Mesothelial cell of epicardium (in vitro differentiated cells): ENCODE measurements at places on chromosomes 1 and 21.

DNA sequence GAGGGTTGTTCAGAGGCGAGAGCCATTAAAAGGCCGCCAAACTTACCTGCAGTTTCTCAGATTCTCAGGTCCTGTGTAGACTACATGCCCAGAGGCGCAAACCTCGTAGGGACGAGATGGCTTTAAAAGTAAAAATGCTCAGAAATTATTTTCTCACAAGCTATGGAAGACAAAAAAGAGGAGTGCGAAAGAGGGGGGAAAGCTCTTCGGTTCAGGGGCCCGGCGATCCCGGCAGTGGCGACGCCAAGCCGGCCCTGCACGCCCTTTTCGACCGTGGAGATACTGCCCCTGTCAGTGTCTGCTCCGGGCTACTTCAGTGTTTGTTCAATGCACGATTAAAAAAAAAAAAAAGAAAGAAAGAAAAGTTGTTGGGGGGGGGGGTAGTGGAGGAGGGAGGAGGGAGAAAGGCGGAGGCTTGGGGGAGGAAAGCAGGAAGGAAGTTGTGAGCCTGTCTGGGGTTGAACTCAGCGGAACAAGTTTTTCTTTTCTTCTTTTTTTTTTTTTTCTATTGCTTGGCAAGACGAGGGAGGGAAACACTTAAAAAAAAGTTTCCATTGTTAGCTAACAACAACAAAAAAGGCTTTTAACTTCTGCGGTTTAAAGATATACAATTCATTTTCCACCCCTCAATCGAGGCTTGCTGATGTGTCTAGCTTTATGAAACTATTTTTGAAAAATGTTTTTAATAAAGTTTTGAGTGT, at the start of gene ITPKB:
TSS of gene ITPKB (minus strand) at position 288 of the 701 bp plus-strand sequence. CDS start 1,824 bp downstream, outside the sequence.
- DNase-seq: no peak

DNA sequence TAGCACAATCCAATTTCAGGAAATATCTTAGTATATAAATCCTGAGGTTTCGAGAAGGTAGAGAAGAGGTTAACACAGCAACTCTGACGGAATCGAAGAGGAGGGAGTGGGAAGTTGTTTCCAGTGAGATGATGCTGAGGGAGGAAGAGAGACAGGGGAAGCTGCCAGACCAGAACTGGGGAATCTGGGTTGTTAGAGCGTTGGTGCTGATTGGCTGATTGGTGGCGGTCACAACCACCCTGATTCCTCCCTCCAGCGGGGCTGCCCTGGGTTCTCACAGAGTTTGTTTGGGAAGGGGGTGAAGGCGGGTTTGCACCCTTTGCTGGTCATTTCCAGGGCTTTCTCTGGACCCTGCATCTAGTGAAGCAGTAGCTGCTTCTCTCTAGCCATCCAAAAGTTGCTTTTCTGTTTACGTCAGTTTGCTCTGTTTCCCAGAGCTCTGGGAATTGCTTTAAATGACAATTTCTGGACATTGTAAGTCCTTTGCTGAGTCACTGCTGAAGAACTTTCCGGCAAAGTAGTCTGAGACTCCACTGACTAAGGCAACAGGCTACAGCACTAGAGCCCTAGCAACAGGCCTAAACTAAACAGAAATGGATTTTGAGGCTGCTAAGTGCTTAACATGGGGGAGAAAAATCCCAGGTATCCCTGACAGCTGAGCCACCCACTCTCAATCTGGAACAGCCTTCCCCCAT, 90.1 kb downstream of the TENT5C start:
- no peak for DNase-seq

GRCh38 chr1:113928187-113928930, 765 bp upstream of the HIPK1 start:
- DNase-seq: no peak

DNA sequence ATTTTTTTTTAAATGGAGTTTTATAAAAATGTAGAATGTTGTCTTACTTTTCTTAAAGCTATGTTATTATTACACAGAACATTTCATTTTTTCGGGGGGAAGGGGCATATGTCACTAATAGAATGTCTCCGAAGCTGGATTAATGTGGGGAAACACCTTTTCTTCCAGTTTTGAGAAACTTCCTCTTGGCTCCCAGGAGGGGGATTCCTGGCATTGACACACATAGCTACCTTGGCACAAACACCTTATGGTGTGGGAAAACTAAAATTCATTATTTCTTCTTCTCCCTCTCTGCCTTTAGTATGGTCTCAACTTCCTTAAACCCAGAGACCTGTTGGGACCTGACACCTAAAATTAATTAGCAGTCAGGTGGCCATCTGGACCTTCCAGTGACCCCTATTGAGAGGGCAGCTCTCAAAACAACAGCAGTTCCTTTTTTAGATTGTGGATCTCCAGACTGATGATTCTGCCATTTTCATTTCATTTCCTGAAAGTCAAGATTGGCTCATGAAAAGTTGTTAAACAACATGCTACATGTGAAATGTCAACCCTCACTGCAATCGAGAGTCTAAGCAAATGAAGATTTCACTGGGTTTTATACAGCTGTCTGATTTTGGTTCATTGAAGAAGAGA, 70.1 kb upstream of the EDEM3 start:
- DNase-seq: no peak

GRCh38 chr1:115475901-115476300, 137.9 kb upstream of the NGF start:
- DNase-seq: no peak

DNA sequence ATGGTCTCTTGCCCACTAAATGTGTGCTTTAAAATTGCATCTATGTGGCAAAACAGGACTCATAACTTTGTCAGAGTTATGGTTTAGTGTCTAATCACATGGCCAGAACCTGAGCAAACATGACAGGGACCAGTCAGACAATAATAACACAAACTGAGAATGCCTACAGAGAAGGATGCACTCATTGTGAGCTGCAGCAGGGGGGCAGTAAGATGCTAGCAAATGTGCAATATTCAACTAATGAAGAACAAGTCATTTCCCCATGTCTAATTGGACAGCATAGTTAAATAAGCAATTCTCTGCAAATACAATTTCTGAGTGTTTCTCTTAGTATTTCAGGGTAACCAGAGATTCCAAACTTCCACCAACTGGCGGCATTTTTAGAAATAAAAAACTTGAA, 30.8 kb downstream of the SPAG17 start:
- DNase-seq: no peak

DNA sequence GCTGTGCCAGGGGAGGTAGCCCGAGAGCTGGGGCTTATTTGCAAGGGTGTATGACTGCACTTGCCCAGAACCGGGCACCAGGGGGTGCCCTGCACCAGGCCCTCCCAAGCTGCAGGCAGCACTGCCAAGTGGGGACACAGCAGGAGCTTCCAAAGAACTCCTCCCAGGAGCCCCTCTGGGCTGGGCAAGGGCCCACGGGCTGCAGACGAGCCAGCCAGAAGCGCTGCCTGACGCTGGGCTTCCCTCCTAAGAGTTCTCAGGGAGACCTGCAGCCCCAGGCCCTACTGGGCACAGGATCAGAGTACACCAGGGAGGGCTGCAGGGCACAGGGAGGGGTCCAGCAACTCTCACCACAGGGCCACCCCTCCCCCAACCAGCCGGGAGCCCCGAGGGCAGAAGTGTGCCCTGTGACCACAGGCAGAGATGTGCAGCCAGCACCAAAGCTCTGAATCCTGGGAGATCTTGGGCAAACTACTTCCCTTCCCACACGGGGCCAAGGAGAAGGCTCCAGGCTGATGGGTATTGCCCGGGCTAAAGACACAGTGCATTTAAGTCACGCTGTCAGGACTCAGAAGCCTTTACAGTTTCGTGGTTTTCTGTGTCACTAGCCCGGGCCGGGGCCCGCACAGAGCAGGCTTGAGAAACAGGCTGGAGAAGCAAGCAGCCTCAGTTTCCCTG, 63.4 kb downstream of the KCNAB2 start:
- DNase-seq: no peak

GRCh38 chr1:192557841-192558595, 17.6 kb upstream of the RGS1 start:
- no peak for DNase-seq

DNA sequence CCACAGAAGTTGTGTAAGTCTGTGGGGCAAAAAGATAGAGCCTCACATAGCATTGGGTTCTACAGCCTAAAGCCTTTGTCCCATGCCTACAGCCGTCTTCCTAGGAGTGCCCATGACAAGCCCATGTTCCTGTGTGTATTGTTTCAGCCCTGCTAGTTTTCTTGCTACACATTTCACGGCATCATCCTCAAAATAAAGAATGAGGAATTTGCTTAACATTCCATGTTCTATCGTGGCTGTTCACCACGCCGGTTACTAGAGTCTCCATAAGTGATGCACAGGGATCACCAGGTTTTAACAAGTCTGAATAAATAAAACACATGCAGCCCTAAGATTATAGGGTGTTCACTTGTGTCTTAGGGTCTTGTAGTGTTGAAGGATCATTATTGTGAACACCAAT, 87.4 kb upstream of the NGF start:
- DNase-seq: no peak

DNA sequence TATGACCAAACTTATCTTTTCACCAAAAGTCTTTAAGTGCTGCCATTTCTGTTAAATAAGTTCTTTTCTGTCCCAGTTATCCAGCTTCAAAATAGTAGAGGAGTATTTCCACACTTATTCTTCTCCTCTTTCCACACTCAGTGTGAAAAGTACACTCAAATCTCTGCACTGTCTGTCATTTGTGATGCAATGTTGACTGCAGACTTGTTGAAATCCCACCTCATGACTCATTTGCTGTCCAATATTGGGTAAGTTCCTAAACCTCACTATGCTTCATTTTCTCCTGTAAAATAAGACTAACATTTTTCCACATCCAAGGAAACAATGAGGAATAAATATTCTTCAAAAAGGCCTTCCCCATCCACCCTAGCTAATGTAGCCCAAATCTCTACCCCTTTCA, 17.5 kb downstream of the LRRIQ3 start:
- no peak for DNase-seq

DNA sequence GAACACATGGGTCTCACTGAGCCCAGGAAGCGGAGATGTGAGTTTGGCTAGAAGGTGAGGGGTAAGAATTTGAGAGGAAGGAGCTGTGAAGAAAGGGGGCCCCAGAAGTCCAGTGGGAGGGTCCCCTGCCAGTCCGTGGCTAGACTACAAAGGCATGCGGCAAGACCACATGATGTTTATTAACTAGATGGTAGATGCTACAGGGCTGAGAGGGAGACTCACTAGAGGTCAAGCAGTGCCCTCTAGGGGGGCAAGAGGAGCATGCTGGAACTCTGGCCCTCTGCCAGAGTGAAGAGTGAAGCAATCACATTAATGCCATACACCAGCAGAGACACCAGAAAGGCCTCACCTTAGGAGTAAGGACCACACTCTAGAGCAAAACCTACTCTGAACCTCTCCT, 12.2 kb downstream of the KIAA0319L start:
- DNase-seq: no peak

- DNase-seq: no peak
Observed at GRCh38 chr1:202016022-202016810, 5.8 kb downstream of the ELF3 start.

- no peak for DNase-seq
Observed at GRCh38 chr21:45162809-45163208, 88.4 kb downstream of the ADARB1 start.

GRCh38 chr21:33108228-33108627, 38.3 kb downstream of the OLIG1 start:
- DNase-seq: no peak

GRCh38 chr1:116286541-116286971, 86.5 kb upstream of the ATP1A1 start:
- no peak for DNase-seq

DNA sequence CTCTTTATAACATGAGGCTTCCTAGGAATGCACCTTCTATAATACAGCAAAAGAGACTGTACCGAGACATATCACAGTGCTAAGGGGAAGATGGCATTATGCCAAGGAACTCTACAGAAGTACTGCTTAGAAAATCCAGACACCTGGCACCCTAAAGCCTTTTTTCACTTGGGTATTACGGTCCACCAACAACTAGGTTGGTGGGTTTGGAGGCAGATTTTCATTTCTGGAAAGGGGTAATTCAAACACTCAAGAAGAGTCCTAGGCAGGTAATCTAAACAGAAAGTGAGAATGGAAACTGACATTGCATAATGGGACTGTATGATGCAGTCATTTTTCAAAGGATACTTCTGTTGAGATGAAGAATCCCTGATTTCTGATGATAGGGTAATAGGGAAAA, 19.6 kb downstream of the SCMH1 start:
- no peak for DNase-seq

- no peak for DNase-seq
Observed at GRCh38 chr1:166272851-166273250, 106.0 kb upstream of the FAM78B start.

GRCh38 chr1:89609781-89610456, 23.0 kb upstream of the LRRC8C start:
- DNase-seq: no peak

- no peak for DNase-seq
Observed at GRCh38 chr1:87197156-87197555, 131.5 kb upstream of the LMO4 start.

- DNase-seq: no peak
Observed at GRCh38 chr1:203907901-203908300, 46.5 kb downstream of the SNRPE start.

- DNase-seq: no peak
Observed at GRCh38 chr1:74504933-74505512, 7.4 kb downstream of the LRRC53 start.

DNA sequence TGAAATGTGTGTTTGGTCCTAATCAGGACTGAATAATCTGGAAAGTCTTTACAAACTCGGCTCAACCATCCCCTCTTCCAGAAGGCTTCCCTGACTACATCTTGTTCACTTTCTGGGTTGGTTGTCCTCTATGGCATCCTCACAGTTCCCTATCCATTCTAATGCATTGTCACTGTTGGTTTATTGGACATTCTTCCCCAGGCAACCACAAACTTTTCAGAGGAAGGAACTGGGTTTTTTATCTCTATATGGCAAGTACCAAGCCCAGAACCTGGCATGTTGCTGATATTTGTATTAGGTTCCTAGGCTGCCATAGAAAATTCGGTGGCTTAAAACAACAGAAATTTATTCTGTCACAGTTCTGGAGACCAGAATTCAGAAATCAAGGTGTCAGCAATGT, 363.5 kb upstream of the ST6GALNAC5 start:
- DNase-seq: no peak

GRCh38 chr1:110878591-110878990, 5.6 kb downstream of the CD53 start:
- DNase-seq: no peak

GRCh38 chr1:102896771-102897170, 211.6 kb downstream of the COL11A1 start:
- DNase-seq: no peak

DNA sequence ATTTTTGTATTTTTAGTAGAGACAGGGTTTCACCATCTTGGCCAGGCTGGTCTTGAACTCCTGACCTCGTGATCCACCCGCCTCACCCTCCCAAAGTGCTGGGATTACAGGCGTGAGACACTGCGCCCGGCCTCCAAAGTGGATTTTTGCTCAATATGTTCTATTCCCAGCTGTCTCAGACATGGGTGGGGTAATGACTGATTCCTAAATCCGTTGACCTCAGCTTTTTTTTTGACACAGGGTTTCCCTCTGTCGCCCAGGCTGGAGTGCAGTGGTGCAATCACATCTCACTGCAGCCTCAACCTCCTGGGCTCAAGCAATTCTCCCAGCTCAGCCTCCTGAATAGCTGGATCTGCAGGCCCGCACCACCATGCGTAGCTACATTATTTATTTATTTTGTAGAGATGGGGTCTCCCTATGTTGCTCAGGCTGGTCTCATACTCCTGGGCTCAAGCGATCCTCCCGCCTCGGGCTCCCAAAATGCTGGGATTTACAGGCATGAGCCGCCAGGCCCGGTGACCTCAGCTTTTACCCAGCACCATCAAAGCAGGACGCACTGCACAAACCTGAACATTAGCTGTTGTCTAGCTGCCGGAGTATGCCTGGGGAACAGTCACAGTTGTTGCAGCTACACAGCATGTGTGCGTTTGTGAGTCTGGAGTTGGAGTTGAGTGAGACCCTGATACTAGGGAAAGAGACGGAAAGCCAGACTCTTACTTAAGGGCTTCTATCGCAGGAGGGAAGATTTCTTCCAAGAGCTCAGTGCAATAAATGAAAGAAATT, 43.7 kb upstream of the PSEN2 start:
- no peak for DNase-seq
